Stromal cell of bone marrow (primary cell): ENCODE measurements at places on chromosomes 11 and 22.

GRCh38 chr11:26149585-26149984 is 182.3 kb upstream of the ANO3 start:
- no peak for DNase-seq

DNA sequence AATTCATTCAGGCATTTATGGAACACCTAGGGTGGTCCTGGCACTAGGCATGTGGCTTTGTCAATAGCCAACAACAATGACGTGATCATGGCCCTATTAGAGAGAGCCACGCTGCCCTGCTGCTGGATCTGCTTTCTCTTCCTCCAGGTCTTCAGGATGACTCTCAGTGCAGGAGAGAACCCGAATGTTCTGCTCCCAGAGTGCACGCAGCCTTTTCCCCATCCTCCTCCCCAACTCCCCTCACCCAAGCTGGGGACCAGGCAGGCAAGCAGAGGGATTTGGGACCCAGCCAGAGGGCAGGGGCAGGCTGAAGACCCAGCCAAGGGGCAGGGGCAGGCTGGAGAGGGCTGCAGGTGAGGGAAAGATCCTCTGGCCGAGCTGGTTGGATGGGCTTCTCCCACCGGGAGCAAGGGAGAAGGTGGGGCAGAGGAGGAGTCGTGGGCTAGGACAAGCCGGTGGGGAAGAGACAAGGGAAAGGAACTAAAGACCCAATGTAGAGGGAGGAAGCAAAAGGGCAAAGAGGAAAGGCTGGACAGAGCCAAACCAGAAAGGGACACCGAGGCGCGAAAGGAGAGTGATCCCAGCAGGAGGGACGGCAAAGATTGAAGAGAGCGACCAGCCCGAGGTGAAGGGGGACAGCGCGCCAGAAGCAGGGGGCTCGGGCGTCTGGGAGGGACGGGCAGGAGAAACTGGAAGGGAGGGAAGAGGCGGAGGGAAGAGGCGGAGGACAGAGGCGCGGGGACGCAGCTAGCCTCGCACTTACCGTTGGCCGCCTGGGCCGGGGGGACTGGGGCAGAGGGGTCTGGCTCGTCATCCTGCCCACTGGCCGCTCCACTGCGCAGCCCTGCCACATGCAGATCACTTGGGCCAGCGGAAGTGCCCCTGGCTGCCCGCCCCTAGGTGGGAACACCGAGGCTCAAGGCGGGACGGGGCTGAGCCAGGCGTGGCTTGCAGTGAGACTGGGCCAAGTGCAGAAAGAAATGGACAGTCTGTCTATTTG is at the start of gene KCTD14:
KCTD14 (minus strand) TSS at position 880 of the 1,000 bp plus-strand sequence; CDS start at position 853, 27 bp downstream.
- no peak for DNase-seq

DNA sequence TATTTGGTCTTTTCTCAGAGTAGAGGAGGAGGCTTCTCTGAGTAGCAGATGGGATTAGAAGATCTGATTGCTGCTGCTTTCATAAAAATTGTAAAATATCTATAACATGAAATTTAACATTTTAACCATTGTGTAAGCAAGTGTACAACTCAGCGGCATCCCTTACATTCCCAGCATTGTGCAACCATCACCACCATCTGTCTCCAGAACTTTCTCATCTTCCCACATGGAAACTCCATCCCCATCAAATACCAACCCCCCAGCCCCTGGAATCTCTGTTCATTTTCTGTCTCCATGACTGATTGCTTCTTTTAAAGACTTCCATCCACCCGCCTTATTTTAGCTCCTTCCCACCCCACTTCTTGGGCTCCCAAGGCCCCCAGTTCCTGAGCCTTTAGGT is 32.3 kb downstream of the MRGPRD start:
- no peak for DNase-seq

DNA sequence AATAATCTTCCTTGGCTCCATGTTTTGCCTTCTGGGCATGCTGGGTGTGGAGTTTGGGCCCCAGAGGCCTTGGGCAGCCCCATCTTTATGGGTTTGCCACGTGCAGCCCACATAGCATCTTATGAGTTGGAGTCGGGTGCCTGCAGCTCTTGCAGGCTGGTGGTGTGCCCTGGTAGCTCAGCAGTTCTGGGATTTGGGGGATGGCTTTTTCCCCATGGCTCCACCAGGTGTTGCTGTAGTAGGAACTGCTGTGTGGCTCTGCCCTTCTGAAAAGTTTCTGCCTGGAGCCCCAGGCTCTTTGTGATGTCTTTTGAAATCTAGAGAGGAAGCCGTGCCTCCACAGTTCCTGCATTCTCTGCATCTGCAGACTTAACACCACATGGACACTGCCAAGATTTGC is 16.8 kb downstream of the EED start:
- DNase-seq, result no peak

DNA sequence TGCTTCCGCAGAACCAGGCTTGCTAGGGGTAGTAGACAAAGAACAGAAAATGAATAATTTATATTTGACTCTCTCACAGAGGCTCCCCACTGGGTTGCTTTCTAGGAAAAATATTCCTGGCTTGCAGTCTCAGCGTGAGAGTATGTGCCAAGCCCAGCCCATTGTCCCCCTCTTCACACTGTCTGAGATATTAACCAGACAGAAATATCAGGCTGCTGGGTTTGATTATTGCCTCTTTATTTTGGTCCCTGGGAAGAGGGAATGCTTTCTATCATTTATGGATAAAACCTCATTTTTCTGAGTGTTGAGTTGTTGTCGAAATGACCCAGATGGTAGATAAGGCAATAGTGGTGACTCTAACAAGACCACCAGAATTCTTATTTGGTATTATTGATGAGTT is 367.9 kb downstream of the METTL15 start:
- DNase-seq, result no peak

DNA sequence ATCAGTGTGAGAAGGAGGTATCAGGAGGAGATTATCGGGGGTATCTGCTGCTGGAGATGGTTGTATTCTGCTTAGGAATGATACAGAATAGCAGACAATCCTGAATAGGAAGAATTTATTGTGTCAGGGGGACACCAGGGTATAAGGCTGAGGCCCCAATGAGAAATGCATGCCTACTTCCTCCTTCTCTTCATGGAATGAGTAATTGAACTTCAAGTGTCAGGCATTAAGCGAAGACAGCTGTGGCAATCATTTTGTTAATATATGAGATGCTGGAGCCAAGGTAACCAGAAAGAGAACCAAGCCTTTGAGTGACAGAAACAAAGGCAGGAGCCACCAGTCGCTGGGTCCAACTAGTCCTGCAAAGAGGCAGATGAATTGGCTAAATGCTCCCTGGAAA is 49.1 kb downstream of the KIRREL3 start:
- no peak for DNase-seq

- DNase-seq, result no peak
Observed at GRCh38 chr11:2547806-2548205, 103.0 kb downstream of the KCNQ1 start.

DNA sequence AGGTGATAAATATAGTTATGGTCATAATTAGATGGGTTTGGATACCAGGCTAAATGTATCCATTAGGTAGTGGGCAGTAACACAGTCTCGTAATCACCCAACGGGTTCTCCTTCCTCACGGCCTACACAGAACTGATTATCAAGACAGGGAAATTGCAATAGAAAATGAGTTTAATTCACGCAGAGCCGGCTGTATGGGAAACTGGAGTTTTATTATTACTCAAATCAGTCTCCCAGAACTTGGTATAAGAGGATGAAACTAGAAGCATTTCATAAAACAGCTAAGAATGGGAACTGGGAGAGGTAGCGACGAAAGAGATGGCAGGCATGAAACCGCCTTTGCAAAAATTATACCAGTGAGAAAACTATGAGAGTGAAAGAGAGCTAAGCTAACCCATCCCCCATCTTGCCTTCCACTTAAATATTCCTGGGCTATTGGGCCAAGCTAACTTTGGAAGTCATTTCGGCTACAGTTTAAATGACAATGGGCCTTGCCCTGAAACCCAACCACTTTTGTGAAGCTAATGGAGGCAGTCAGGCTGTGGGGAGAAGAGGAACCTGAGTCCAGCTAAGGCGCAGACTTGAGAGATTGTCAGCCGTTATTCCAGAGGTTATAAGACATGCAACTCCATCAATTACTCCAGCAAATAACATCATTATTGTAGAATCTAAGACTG is 29.6 kb downstream of the CTSC start:
- no peak for DNase-seq

- peak; percentile 35 for DNase-seq
Observed at GRCh38 chr11:23976841-23977271, 520.0 kb upstream of the LUZP2 start.

- no peak for DNase-seq
Observed at GRCh38 chr11:69288883-69289242, 5.1 kb upstream of the MYEOV start.

DNA sequence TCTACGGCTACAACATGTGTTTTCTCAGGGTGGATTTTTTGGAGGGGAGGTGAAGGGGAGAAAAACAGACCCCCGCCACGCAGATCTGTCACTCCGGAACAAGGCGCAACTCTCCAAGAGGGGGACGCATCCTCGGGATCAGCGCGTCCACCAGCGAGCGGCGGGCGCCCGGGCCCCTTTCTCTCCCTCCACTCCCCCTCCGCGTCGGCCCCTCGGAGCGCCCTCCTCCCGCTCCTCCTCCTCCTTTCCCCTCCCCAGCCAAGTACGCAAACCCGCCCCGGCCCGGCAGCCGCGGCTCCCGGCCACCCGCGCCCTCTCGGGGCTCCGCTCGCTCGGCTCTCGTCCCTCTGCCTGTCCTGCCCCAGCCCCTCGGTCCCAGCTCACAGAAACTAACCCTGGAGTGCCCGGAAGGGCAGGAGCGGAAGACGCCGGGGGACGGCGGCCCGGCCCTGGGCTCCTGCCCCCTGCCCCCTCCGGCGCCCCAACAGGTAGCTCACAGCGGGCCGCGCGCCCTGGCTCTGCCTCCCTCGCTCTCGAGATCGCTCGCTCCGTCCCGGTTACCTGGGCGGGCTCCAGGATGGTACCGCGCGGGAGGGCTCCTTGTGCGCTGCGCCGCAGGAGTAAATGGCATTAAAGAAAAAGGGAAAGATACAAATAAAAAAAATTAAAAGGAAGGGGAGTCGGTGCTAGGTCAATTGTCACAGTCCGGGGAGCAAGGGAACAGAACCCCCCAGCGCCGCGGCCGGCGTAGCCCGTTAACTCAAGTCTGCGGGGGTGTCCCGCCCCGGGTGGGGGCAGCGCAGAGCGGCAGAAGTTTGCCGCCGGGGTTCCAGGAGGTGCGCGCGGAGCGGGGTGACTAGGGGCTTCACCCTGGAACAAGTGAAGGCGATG is 131.4 kb upstream of the C11orf58 start:
- DNase-seq, result no peak

DNA sequence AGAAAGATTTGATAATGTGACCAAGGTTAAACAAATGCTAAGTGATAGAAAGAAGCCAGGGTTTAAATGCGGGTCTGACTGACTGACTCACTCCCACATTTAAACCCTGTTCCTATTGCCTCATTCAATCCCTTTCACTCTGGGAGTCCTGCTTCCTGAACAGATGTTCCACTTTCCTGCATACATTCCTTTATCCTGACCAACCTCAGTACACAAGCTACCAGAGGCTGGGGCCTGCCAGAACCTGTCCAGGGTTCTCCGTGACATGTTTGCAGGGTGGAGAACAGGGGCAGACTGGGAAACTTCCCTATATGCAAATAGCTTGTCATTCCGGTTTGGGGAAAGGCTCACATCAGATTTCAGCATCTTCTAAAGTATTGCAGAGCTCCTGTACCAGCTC is 3.0 kb upstream of the ANKK1 start:
- DNase-seq, result peak; percentile 39

DNA sequence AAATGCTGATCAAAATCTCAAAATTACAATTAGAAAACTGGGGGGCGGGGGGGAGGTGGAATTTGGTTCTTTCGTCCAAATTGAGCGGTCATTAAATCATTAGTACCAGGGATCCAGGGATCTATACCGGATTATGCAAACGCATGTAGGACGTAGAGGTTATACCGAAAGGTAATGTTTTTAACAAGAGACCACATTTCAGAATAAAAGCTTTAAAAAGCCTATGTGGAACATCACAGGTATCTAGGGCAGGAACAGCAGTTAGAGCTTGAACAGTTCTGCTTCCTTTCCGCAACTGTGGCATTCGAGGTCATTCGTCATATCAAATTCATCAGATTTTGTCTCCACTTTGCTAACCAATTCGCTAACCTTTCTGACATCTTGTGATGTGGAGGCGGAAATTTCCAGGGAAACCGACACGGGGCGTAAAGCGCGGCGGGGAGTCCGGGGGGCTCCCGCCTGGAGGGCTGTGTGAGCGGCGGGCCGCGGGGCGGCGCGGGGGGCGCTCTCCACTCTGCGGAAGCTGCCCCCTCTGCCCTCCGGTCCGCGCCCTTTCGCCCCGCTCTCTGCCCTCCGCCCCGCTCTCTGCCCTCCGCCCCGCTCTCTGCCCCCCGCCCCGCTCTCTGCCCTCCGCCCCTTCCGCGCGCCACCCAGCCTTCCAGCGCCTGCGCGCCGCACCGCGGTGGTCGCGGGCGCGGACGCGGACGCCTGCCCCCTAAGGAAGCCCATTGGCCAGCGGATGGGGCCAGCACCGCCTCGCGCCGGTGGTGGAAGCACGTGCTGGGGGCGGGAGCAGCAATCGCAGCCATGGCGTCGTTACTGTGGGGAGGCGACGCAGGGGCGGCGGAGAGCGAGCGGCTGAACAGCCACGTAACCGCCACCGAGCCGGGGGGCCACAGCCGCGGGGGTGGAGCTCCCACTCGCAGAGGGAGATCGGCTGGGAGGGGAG is at the start of gene DDX25:
DDX25 (plus strand) TSS at position 798 of the 949 bp plus-strand sequence; CDS start at position 808, 10 bp downstream.
- DNase-seq, result no peak

DNA sequence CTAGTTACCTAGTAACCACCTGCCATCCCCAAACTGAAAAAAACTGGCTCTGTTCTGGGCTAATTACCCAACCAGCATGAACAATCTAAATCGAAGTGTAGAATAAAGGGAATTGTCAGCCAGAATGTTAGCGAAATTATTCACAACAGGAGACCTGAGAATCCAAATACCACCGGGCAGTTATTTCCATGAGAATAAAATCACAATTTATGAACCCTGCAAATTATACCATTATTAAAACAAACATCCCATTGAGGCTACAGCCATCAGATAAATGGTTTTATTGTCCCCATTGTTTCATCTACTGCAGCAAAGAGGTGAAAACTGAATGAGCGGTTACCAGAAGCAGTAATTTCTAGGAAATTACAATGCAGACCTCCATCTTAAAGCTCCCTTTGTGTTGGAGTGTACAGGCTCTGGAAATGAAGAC is 21.7 kb downstream of the FAM168A start:
- DNase-seq, result no peak

DNA sequence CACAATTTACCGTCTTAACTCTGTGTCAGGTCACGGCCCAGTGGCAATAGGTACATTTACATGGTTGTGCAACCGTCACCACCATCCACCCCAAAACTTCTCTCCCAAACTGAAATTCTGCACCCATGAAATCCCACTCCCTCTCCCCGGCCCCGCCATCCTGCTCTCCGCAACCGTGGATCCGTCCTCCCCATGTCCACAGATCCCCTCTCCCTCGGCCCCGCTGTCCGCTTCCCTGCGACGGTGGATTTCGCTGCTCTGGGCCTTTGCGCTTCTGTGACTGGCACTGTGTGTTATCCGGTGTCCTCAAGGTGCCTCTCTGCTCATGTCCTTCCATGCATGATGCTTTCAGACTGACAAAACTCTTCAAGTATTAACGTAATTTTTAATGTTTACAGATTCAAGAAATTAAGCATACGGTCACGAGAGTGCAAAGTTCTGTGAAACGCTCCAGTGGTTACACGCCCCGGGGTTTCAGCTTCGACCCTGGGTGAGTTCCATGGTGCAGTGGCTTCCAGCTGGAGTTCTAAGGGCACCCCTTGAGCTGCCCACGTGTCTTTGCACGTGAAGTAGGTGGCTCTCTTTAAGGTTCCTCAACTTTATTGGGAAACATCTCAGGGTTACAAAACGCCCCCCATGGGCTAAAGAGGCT is 76.4 kb downstream of the KCNQ1 start:
- no peak for DNase-seq

GRCh38 chr11:65404638-65405339 is 17.8 kb upstream of the NEAT1 start:
- no peak for DNase-seq
